ENCODE measurements at places on chromosomes 6 and 20.

GRCh38 chr6:122495612-122496011, 24.0 kb upstream of the SERINC1 start:
- no peak for DNase-seq

DNA sequence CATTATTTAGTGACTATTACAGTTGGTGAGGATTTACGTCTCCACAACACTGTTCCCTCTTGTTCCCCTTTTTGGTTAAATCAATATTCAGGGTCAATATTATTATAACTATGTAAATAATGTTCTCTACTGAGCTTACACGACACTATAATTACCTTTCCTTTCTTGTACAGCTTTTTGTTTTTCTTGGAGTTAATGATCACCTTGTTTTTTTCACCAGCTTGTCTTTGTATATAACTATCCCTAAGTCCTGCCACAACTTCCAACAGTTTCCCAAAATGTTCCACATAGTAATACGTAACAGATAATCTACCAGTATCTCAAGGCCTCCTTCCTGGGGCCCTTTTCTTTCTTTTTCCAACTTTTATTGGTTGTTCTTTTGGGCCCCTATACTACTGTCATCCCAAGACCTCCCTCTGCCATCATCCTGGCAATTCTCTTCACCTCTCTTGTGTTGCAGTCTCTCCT, 142.0 kb upstream of the SOX4 start:
- DNase-seq: no peak

DNA sequence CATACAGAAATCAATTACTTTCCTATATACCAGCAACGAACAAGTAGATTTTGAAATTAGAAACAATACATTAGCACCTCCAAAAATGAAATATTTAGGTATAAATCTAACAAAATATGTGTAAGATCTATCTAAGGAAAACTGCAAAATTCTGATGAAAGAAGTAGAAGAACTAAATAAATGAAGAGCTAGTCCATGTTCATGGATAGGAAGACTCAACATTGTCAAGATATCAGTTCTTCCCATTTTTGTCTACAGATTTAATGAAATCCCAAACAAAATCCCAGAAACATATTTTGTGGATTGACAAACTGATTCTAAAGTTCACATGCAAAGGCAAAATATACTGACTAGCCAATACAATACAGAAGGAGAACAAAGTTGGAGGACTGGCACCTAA, 33.7 kb downstream of the PREP start:
- DNase-seq: no peak

DNA sequence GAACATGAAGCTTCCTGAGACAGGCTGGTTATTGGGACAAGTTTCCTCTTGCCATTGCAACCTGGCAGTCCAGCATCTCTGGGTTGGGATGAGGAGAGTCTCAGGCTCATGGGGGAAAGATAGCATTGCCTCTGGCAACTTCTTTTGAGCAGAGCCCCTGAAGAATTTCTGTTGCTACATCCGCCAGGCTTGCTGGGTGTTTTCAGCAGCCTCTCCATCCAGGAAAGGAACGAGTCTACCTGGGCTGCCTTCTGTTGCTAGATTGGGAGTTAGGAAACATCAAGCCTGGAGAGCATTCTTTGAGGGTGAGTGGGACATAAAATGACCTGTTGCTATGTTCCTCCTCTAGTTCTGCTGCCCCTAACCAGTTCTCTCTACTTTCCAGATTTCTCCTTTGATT, 313.5 kb downstream of the RFPL4B start:
- no peak for DNase-seq

DNA sequence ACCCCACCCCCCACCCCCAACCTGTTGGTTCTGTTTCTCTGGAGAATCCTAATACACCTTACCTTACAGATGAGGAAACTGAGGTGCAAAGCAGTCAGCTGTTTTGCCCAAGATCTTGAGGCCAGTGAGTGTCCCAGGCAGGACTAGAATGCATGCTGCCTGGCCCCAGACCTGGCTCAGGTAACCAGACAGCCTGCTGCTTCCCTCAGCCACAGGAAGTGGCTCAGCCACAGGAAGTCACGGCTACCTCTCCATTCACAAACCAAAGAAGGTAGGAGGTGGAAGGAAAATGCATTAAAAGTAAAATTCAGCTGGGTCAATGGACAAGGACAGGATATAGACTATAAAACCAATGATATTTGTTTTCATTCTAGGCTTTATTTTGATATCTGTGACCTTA, 517.6 kb downstream of the CD83 start:
- DNase-seq: no peak

- no peak for DNase-seq
Observed at GRCh38 chr20:36377348-36378326, 71.5 kb downstream of the DLGAP4 start.
